ENCODE measurements at places on chromosomes 7 and 10. TPM values are rescaled to one million over a fixed set of nuclear protein-coding genes. Genes with fewer than 3 reads are reported as not detected.
A peak's percentile ranks its signal among the peaks of the same experiment; 100 is the strongest.

NME8 gene
- total RNA-seq = not detected

DNA sequence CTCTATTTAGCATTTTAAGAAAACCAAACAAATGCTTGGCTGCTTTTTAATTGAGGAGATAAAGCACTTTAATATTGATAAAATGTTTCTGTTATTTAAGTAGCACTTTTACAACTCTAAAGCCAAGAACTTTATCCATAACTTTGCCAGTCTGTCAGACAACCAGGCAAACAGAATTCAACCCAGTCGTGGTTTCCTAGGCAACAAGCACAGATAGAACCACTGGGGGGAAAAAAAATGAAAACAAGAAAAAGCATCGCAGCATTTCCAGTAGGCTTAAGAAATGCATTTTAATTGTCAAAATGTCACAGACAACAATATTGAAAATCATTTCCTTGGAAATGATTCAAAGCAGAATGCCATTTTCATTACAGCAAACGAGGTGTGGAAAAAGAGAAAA lies 323.4 kb downstream of the PARD3 start:
- DNase-seq = no peak

DNA sequence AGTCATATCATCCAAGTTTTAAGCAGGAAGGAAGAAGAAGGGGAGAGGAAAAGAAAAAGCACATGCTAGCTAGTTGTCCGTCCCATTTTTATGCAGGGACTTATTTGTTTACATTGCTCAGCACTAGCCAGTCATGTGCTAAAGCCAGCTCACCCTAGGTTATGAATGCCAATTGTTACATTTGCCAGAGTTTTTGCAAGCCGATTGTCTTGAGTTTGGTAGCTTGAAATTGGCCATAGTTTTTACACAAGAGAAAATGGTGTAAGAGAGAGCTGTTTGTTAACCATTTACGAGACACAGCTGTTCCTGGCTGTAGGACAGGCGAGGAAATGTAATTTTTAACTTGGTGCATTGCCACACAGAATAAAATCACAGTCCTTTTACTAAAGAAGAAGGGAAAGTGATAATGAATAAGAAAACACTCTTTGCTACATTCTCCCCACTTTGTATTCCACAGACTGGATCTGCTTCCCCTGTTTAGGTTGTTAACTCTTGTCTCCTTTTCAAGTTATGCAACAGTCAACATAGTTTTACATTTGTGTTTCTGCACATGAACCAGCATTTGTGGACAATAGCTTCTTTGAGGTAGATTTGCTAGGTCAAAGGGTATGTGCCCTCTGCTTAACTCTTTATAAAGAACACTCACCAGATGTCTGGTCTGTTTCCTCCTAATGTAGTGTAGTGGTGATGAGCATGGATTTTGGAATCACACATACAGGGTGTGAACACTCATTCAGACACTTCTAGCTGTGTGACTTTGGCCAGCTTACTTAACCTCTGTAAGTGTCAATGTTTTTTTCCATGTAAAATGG lies 357.2 kb downstream of the LRMDA start:
- no peak for DNase-seq

DNA sequence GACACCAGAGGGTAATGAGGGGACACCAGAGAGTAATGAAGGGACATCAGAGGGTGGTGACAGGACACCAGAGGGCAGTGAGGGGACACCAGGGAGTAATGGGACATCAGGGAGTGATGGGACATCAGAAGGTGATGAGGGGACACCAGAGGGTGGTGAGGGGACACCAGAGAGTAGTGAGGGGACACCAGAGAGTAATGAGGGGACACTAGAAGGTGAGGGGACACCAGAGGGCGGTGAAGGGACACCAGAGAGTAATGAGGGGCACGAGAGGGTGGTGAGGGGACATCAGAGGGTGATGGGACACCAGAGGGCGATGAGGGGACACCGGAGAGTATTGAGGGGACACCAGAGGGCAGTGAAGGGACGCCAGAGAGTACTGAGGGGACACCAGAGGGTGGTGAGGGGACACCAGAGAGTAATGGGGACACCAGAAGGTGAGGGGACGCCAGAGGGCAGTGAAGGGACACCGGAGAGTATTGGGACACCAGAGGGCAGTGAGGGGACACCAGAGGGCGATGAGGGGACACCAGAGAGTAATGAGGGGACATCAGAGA lies 10.6 kb downstream of the NACAD start:
- no peak for DNase-seq

DNA sequence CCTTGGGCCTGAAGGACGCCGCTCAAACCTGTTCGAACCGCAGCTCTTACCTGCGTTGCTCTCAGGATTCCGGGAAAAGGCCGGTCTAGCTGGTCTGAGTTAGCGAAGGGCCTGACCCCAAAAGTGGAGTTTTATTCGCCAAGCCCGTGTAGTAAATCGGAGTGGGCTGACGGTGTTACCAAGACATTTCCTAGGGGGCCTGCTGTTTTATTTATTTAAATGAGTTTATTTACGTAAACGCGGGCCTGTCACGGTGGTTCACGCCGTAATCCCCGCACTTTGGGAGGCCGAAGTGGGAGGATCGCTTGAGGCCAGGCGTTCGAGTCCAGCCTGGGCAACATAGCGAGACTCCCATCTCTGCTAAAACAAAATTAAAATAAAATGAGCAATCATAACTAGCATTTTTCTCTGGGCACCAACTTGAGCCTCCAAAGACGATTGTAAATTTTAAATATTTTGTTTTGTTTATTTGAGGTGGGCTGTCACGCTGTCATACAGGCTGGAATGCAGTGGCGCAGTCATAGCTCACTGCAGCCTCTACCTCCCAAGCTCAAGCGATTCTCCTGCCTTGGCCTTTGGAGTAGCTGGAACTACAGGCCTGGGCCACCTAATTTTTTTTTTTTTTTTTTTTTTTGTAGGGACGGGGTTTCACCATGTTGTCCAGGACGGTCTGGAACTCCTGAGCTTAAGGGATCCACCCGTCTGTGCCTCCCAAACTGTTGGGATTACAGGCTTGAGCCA lies 903 bp downstream of the ZNF655 start:
- no peak for DNase-seq

DNA sequence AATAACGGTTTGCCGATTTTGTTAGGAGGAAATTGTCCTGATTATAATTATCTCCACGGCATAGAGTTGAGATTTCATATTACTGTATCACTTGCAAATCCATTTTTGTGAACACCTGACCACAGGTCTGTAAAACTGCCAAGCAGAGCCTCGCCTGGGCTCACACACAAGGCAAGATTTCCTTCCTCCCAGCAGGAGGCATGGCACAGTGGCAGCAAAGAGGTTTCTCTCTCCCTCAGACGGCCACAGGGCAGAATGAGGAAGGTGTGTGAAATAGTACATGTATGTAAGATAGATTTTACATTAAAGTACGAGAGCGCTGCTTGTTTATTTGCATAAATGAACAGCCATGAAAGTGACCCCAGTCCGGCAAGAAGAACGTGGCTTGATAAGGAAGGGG lies 130.1 kb downstream of the CELF2 start:
- DNase-seq = peak; percentile 53

DNA sequence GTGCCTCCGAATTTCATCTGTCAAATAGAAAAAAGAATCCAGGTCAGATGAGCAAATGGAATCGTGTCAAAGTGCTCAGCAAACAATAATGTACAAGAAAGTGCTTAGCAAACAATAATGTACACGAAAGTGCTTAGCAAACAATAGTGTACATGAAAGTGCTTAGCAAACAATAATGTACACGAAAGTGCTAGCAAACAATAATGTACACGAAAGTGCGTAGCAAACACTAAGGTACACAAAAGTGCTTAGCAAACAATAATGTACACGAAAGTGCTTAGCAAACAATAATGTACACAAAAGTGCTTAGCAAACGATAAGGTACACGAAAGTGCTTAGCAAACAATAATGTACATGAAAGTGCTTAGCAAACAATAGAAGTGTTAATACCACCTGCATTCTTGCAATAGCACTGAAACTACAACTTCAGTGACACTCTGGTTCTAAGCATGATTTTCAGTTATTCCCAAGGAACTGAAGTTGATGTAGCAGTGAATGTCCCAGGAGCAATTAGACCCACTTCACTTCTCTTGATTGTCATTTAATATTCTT lies 33.4 kb upstream of the MYL10 start:
- no peak for DNase-seq

DNA sequence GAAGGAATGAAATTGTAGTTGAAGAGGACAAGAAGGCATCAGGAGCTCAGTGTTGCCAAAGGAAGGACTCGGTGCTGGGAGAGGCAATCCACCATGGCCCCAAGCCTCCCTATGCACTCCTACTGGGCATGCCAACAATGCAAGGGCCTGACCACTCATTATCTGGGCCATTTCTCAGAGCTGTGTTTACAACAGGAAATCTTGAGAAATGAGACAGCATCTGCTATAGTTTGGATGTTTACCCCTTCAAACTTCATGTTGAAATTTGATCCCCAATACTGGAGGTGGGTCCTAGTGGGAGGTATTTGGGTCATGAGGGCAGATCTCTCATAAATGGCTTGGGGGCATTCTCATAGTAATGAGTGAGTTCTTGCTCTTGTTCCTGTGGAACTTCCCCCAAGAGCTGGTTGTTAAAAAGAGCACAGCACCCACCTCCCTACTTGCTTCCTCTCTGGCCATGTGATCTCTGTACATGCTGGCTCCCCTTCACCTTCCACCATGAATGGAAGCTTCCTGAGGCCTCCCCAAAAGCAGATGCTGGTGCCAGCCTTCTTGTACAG lies 50.8 kb upstream of the AOAH start:
- no peak for DNase-seq

DNA sequence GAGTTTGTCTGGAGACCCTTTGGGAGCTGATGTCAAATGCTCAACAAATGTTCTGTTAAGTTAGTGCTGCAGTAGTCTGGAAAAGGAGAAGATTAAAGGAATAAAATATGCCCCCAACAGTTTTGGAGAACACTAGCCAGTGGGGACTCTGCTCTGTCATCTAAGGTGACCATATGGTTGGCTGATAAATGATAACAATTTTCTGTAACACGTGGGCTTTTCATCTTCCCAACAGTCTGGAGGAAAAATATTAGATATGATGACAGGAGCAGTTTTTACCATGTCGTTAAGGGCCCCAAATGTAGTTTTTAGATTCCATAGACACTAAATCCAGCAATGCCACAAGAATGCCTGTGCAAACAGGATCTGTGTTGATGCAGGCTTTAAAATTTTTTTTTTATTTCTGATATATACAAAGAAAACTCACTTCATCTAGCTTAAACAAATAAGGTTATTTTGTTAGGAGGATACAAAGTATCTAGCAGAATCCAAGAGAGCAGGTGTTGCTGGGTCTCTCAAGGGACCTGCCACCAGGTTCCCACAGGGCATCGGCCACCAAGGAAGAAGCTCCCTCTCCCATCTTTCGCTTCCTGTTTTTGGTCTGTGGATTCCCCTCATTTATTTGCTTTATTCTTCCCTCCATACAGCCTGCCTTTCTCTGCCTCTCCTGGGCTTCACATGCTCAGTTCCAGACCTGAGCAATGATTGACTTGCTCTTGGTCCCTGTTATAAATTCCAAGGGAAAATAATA lies 6.2 kb upstream of the CFAP58 start:
- DNase-seq = no peak

DNA sequence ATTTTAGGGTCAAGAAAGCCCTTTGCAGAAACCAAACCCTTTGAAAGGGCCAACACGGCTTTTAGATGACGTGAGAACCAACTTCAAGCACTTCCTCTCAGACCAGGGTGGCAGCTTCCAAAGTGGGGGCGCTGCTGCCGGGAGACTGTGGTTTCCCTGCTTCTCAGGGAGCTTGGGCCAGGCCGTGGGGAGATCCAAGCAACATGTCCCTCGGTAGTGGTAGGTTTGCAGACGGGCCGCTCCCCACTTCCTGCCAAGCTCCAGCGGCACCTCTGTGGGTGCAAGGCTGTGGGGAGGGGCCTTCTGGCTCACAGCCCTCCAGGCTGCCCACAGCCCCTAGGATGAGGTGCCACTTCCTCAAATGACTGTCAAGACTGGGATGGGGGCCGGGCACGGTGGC lies 132.4 kb downstream of the FAM53B start:
- peak; percentile 57 for DNase-seq
